CD4-positive, alpha-beta T cell treated with Interleukin-10 for 1 hour (primary cell): ENCODE measurements at places on chromosomes 6 and 20.

DNA sequence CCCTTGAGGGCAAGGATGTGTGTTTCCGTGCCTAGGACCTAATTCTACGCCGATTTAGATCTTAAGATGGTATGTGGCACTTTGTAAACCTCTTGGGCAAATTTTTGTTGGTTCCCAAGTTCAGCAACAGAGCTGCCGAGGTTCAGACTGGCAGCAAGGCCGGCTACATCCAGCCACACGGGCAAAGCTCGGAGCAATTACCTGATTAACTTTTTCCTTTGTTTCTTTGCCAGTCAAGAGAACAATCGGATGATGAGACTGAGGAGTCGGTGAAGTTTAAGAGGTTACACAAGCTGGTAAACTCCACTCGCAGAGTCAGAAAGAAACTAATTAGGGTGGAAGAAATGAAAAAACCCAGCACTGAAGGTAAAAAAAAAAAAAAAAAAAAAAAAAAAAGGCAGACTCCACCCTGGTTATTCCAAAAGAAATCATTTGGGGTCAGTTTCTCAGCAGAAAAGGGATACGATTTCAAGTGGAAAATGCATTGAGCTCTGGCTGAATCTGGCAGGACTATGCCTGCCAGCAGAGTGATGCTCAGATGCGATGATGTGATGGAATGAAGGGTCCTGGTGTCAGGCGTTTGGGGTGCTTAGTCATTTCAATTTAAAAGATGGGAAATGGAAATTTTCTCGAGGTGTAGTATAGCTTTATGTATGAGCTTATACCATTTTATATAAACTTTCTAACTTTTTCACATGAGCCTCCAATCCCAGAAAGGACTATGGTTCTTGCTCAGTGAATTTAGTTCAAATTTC lies 171.6 kb downstream of the SASH1 start:
- DNase-seq: no peak

DNA sequence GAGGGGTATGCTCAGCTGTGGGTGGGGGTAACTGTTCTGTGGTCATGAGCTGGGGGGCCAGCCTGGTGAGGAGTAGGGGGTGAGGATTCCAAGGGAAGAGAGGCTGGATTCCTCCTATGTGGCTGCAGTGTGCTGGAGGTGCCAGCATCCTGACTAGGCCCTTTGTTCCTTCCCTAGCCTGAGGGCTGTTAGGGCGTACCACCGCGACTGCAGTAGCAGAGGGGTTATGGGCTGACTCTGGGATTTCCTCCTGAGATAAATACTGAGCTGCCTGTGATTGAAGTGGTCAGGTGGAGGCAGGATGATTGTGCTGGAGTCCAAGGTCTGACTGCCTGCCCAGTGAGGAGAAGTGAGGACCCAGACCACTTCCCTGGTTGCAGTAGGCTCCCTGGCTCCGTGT lies 205.3 kb downstream of the ADGRG6 start:
- DNase-seq: no peak

GRCh38 chr6:31657406-31658157 lies 1.9 kb downstream of the APOM start:
- peak; percentile 44 for DNase-seq

DNA sequence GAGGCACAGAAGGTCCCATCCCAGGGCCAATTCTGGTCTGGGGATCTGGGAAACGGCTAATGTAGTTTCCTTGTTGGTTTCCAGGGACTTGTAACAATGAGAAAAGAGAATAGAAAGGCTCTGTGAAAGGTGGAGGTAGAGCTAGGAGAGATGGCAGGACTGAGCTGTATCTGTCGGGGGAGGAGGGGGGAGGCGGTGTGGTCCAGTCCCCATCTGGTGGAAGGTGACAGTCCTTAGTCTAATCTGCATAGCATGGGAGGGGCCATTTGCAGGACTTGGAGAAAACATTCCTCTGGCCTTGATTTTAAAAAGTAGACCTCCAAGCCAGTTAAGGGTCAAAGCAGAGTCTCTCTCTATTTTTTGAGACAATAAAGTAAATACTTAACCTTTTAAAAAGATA lies 137.1 kb downstream of the DNAH8 start:
- DNase-seq: no peak

- DNase-seq: no peak
Measured at GRCh38 chr6:22940581-22941290, 371.4 kb downstream of the HDGFL1 start.

DNA sequence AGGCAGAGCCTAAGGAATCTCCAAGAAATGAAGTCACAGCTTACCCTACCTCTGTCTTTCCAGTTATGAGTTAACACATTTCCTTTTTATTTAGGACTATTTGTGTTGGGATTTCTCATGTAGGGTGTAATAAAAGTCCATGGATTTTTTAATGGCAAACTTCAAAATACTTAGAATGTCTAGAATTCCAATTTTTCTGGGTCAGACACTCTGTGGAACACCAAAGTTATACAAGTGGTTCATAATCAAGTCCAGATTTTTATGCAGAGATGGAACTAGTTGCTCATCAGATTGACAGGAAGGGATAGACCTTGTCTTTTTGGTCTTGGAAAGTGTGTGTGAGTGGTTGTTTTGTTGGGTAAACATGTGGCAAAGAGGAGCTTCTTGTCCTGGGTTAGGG lies 303.5 kb upstream of the RNF24 start:
- no peak for DNase-seq

DNA sequence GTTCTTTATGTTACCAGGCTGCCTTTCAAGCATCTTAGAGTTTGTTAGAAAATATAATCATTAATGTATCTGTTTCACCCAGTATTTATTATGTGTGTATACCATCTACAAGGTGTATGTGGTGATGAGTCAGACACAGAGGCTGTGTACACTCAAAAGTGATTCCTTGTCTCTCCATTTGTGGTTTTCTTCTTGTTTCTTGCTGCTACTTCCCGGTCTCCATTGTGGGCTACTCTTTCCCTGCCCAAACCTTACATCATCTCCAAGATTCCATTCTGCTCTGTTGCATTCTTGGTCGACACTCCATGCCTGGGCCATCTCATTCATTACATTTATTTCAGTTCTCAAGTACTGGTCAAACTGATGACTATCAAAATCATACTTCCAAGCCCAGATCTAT lies 182.2 kb upstream of the STXBP5 start:
- no peak for DNase-seq

DNA sequence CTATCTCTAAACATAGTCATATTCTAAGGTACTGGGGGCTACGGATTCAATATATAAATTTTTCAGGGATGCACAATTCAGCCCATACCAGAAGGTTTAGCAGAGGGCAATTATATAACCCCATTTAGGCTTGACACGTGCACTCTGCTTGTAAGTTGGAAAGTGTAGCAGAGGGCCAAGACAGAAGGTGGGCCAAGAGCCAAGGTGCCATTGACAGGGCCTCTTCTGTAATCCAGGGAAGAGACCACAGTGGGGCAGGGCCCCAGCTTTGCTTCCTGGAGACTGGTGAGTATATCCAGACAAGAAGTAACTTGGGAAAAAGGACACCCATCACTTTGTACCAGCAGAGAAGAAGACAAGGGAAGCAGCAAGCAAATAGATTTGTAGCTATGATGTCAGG lies 672.4 kb upstream of the MARCKS start:
- DNase-seq: no peak

GRCh38 chr6:25930532-25931410 lies at the start of gene SLC17A2:
Gene SLC17A2 (minus strand): TSS chr6:25930691. CDS start chr6:25925796, 4,895 bp downstream.
- no peak for DNase-seq

- DNase-seq: no peak
Measured at GRCh38 chr6:44270526-44271405, 516 bp downstream of the TMEM151B start.

- DNase-seq: no peak
Measured at GRCh38 chr6:107523054-107523791, 33.3 kb downstream of the SOBP start.
